ENCODE measurements at places on chromosomes 12 and 14. TPM values are rescaled to one million over a fixed set of nuclear protein-coding genes. Genes with fewer than 3 reads are reported as not detected.

- no peak for DNase-seq
Measured at GRCh38 chr12:107337346-107338095, 244.2 kb upstream of the CRY1 start.

GRCh38 chr14:100533656-100534485 lies 53.3 kb downstream of the BEGAIN start:
- DNase-seq, result no peak

The FRMD6 gene
- polyA plus RNA-seq, result 22.6 TPM

The CCDC175 gene
- polyA plus RNA-seq, result not detected

The KRT2 gene
- not detected for polyA plus RNA-seq

GRCh38 chr12:93783832-93784231 lies 106.7 kb downstream of the CRADD start:
- DNase-seq, result no peak

- no peak for DNase-seq
Measured at GRCh38 chr12:121568971-121569751, 11.7 kb downstream of the KDM2B start.
